ENCODE measurements at places on chromosomes 4 and X. TPM values are rescaled to one million over a fixed set of nuclear protein-coding genes. Genes with fewer than 3 reads are reported as not detected.
A peak's percentile ranks its signal among the peaks of the same experiment; 100 is the strongest.

Gene CYSLTR1
- total RNA-seq, result not detected

Gene CCDC120
- total RNA-seq, result 1.1 TPM

Gene NXF2B
- not detected for total RNA-seq

Gene EPGN
- total RNA-seq, result 129 TPM

Gene TMEM255A
- not detected for total RNA-seq

Gene OCIAD1
- 97.1 TPM for total RNA-seq

Gene ZNF630
- total RNA-seq, result 2.0 TPM

Gene MAGEA1
- total RNA-seq, result not detected

Gene AR
- under 0.01 TPM for total RNA-seq

Gene NLGN4X
- total RNA-seq, result 0.13 TPM

Gene TMSB15B
- total RNA-seq, result 0.77 TPM

Gene RHOH
- 0.53 TPM for total RNA-seq

DNA sequence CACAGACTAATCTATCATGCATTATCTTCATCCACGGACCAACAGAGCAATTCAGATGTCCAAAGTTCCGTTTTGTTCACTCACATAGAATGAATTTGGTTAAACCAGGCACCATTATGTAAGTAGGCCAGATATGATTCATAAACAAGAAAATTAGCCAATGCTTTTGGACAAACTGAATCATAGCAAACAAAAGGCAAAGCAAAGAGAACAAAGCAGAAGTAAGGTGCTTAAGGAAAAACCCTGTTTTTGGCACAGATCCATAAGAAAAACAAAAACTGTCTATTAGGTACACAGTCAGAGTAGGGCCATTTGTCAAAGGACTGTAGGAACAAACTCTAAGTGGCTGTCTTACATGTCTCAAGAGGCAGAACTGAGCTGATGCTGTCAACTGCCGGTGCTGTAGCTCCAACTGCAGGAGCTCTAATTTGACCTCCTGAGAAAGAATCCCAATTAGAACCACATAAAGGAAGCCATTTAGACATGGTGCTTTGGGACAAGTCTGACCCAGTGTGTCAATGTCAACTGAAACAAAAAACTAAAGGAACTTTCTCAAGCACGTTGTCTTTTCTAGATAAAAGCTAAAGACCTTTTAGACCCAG, 146.7 kb downstream of the COL25A1 start:
- DNase-seq, result peak; percentile 74

DNA sequence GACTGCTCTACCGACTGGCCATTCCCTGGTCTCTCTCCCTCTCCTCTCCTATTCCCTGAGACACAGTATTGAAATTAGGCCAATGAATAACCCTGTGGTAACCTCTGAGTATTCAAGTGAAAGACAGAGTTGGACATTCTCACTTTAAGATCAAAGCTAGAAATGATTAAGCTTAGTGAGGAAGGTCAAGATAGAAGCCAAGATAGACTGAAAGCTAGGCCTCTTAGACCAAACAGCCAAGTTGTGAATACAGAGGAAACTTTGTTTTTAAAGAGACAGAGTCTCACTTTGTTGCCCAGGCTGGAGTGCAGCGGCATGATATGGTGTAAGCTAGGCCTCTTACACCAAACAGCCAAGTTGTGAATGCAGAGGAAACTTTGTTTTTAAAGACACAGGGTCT, 64.6 kb downstream of the KDM6A start:
- no peak for DNase-seq

GRCh38 chr4:81378386-81378785, 93.3 kb downstream of the RASGEF1B start:
- no peak for DNase-seq

GRCh38 chr4:12691168-12691567, 793.0 kb downstream of the RAB28 start:
- DNase-seq, result no peak

GRCh38 chrX:136781180-136781797, 557 bp upstream of the ARHGEF6 start:
- DNase-seq, result no peak

- no peak for DNase-seq
Observed at GRCh38 chr4:60384516-60384915, 815.6 kb upstream of the ADGRL3 start.

GRCh38 chrX:18596096-18596495, 75.8 kb downstream of the RS1 start:
- DNase-seq, result no peak

DNA sequence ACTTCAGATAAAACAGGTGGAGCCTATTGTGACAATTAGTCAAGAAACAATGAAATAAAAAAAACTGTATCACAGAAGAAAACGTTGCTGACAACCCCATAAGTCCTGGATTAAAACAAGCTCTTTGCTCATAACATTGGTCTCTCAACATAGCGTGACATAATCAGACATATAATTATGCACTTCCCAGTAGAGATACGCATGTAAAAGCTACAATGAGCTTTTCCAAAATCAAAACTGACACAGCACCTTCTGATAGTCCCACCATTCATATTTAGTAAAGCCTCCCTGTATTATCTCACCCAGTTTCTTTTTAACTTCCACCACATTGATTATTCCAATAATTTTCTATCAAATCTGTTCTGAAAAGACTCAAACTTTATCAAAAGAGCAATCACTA, 372.1 kb upstream of the SMIM31 start:
- no peak for DNase-seq

DNA sequence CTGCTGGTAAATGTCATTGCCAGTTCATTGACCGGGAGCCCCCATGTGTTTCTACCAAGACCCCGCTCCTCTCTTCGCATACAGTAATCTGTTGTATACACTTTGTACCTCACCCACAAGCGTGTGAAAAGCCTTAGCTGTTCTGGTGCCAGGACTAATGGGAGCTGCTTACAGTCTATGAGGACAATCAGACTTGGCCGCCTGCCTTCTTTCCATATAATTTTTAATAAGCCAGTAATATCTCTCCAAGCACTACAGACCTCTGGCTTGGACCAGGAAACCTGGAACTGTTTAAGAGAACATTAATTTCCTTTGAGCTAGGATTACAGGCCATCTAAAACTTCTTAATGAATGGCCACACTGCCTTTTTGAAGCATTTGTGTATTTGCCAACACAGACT, 149.7 kb upstream of the MSX1 start:
- no peak for DNase-seq

DNA sequence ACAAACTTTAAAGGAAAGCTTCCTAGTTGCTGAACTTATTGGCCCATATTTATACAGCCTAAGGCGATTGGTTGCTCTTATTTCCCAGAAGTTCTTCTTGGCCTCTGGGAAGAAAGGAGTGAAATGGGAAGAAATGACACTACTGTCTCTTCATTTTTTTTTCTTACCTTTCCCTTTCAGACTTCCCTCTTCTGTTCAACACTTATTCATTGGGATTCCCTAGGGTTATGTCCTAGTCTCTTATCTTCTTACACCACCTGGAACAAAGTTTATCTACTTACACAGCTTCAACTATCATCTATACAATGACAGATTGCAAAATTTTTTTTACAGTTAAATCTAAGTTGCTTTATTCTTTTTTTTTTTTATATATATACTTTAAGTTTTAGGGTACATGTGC, 68.0 kb downstream of the SNX12 start:
- DNase-seq, result no peak

DNA sequence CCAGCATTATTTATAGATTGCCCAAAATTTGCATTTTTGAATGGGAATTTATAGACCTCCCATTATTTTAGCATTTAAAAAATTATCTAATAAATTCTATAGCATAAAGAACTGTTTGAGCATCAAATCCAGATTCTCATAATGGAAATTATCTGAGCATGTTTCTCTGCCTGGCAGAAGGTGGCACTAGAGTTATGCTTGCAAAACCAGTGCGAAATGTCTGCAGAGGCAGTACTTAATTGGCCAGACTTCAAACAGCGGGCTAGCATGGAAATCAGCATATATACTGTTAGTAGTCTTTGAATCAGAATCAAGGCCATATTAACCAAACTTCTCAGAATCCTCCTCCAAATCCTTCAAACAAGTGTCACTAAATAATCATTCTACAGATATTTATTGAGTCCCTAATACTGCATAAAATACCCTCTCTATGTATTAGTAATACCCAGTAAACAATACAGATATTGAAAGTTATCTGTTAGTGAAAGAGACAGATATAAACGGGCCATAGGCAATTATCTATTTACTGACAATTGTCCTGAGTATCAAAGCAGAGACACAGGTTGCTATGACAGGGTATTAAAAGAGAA, 78.7 kb upstream of the DCLK2 start:
- DNase-seq, result peak; percentile 53

GRCh38 chrX:65610040-65610439, 57.4 kb upstream of the MSN start:
- peak; percentile 41 for DNase-seq

- peak; percentile 46 for DNase-seq
Observed at GRCh38 chr4:170198747-170199146, 109.0 kb upstream of the AADAT start.

GRCh38 chr4:42488554-42488953, 91.3 kb downstream of the SHISA3 start:
- DNase-seq, result no peak

- DNase-seq, result peak; percentile 92
Observed at GRCh38 chrX:106917830-106918500, 2.2 kb upstream of the CLDN2 start.

DNA sequence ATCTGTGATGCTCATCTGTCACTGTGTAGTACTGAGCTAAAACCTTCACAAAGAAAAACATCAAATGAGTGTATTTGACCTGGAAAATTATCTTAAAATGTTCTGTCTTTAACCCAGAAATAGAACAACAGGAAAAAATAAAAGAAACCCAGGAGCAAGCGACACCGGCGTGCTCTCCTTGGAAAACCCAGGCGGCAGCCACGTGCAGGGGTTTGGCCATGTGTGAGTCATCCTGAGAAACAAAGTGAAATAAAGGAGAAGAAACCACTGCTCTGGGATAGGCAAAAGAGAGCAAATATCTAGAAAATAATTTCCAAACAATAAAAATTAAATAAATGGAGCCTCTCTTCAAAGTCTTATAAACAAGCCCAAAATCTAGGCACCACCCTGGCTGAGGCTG, 20.0 kb upstream of the TMEM128 start:
- DNase-seq, result no peak

GRCh38 chr4:125705681-125706080, 390.9 kb downstream of the FAT4 start:
- no peak for DNase-seq

- peak; percentile 25 for DNase-seq
Observed at GRCh38 chr4:173990126-173990868, 293.2 kb downstream of the FBXO8 start.

- no peak for DNase-seq
Observed at GRCh38 chr4:10666616-10667015, 18.0 kb downstream of the CLNK start.

DNA sequence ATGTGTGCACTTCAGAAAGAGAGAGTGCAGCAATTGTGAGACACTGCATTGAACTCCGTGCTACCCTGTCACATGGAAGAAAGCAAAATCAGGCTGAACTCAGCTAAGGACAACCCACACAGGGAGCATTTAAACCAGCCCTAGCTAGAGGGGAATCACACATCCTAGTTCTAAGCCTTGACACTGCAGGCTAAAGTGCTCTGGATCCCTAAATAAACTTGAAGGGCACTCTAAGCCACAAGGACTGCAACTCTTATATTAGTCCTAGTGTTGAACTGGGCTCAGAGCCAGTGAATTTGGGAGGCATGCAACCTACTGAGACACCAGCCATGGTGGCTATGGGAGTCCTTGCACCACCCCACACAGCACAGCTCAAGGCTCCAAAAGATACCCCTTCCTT, 311.9 kb downstream of the OPHN1 start:
- no peak for DNase-seq

DNA sequence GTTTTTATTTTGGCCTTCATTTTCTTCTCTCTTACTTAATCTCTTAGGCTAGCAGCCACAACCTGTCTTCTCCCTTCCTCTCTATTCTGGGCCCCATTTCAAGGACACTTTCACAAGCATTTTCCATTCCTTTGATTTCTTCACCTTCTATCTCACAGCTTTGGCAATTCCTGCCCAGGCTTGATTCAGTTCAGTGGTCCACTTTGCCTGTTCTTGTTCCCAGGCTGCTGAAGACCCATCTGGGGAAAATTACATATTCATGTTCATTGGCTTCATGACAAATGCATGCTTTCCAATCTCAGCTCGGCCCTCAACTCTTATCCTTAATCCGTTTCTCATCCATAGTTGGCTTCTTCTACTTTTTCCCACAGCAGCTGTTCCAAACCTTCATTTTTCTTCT, 38.7 kb upstream of the LPAR4 start:
- peak; percentile 0 for DNase-seq

All from bronchial epithelial cell (primary cell).